Inflammatory macrophage (primary cell): ENCODE measurements at places on chromosomes 7 and 10.

DNA sequence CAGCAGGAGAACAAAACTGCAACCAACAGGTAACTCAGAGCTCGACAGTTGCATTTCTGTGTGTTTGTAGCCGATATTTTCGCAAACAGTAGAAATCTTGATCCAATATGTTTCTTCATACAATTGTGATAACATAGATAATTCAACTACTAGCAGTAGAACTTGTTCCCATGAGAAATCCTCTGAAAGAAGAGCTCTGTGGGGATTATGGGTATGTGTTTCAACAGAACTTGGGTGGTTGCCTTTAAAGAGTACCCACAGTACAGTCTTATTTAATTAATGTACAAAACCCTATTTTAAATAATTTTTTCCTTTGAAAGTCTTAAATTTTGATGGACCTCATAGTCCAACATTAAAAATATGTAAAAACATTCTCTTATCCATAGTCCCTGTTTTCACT is 266.1 kb downstream of the PARD3 start:
- DNase-seq, result no peak

DNA sequence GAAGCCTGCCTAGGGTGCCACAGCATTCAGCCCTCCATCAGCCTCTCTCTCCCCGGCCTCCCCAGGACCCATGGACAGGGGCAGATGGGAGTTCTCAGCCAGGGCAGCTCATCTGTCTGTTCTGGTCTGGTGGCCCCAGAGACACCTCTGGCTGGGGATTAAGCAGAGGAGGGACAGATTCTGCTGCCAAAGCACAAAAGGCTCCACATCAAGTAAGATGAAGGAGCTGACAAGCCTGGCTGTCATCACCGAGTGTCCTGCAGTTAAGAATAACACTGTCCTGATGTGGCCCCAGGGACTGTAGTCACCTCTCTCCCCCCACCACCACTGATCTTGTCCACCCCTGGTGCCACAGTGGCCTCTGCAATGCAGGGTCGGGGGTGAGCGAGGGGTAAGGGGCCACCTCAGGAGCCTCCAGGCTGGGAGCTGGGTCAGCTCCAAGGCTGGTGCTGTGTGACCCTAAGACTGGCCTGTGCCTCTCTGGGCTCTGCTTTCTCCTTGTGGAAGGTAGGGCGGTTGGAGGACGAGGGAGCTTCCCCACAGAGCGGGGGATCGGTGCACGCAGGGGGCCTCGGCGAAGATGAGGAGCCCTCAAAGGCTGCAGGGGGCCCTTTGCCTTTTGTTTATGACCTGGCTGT is 18.7 kb downstream of the C10orf105 start:
- DNase-seq, result no peak

DNA sequence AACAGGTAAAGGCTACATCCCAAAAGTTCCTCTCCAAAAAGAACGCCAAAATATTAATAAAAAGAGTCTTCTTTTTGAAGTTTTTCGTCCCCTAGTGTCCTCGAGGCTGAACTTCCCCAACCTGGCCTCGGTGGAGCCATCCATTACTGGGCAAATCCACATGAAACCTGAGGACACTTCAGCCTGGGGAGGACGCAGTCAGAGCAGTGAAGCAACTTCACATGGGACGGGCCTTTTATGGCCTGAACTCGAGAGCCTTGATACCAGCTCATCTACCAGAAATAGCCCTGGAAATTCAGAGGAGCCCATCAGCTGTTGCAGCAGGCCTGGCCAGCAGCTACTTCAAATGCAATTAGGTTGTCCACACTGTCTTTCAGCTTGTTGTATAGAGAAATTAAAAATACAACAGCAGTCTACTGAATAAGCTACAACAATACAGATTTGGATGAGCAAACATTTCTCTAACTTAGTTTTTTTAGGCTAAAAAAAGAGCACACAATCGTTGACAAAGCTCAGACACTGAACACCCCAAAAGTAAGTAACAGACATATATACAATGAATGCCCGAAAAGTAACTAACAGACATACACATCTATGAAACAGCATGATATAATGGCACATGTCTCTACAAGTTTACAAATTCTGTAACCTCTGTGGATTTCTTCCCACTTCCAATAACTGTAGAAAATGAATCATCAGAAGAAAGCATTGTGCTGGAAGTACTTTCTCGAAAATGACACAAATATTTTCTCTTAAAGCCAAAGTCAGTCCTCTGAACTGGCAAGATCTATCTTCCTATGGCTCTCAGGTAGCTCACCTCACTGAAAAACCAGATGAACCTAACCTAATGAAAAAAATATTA is at the start of gene SVIL:
Gene SVIL (minus strand): TSS at position 208 of the 862 bp plus-strand sequence. CDS start 79,913 bp downstream, outside the sequence.
- peak; percentile 84 for DNase-seq

DNA sequence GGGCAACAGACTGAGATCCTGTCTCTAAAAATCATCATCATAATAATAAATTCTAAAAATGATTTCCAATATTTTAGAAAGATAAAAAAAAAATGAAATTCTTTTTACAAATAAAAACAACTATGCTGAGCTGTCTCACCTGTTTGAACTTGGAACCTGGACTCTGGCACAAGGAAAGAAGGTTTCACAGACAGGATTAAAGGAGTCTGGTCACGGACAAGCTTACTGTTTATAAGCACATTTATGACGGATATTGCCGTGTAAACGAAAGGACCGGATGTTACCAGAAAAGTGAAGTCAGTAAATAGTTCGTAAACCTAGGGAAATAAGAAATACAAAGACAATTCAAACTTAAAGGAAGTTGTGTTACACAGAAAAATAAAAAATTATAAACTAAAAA is 70.2 kb downstream of the KIAA1549 start:
- no peak for DNase-seq

DNA sequence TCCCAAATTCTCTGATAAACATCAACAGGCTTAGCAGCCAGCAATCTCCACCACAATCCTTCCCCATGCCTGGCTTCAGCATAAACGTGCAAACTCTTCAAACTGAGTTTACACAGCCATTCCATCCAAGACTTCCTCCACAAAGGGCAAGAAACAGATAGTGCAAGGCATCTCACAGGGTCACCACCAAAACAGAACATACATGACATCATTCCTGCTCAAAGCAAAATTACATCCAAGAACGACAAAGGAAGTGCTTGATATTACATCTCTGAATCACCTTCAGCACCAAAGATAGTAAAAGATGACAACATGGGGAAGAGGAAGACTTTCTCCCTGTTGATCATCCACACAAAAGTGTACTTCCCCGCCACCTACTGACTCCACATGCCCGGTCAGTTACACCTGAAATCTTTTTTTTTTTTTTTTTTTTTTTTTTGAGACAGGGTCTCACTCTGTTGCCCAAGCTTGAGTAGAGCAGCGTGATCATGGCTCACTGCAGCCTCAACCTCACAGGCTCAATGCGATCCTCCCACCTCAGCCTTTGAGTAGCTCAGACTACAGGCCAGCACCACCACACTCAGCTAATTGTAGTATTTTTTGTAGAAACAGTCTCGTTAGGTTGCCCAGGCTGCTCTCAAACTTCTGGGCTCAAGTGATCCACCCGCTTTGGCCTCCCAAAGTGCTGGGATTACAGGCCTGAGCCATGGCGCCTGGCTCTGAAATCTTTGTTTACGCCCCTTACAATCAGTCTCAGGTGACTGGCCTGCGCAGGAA is 127.5 kb downstream of the PARD3 start:
- DNase-seq, result no peak

DNA sequence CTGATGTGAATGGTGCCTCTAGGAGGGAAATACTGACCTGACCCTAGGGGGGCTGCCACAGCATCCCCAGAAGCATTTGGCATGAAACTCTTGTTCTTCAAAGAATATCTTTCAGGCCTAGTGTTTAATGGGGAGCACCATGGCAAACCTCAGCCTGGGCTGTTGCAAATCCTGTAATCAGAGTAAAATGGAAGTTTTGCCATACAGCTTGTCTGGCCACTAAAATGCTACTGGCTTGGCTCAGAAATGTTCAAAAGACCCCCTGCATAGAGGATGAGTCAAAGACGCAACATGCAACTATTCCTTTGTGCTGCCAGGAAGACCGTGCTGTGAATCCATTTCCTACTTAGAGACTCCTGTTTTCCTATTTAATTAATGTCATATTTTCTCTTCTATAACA is 26.7 kb downstream of the HECW1 start:
- DNase-seq, result no peak

DNA sequence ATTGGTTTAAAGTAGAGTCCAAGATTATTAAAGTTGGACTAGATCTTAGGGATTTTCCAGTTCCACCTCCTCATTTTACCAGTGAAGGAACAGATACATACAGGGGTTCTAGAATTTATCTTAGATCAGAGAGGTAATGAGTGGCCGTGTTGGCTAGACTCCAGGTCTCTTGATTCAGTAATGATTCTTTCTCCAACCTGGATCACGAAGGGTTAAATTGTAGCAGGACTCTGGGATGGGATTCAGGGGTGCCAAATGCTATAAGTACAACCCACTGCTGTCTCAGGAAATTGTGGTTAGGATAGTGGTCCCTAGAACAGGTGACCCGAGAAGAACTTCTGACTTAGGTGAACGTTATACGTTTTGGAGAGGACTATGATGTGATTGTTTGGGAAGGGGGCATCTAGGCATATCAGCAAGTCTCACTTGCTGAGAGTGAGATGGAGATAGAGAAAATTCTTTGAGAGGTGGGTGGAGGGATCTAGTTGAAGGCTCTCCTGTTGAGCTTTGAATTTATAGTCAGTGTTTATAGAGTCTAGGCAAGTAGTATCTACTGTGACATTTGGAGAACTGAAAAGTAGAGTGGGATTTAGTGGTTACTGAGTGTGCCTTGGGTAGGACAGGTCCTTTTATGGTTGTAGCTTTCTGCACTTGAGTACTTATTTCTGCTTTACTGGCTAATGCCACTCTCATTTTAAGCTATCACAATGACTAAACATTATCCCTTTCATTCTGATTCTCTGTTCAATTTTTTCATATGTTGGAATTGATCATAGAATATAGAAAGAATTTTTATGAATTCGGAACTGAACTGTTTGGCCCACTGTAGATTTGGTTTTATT is 58.3 kb downstream of the ST7 start:
- peak; percentile 71 for DNase-seq

GRCh38 chr10:22016046-22016705 is 12.6 kb upstream of the DNAJC1 start:
- DNase-seq, result no peak

- no peak for DNase-seq
Observed at GRCh38 chr10:22698941-22699440, 15.4 kb downstream of the PIP4K2A start.

DNA sequence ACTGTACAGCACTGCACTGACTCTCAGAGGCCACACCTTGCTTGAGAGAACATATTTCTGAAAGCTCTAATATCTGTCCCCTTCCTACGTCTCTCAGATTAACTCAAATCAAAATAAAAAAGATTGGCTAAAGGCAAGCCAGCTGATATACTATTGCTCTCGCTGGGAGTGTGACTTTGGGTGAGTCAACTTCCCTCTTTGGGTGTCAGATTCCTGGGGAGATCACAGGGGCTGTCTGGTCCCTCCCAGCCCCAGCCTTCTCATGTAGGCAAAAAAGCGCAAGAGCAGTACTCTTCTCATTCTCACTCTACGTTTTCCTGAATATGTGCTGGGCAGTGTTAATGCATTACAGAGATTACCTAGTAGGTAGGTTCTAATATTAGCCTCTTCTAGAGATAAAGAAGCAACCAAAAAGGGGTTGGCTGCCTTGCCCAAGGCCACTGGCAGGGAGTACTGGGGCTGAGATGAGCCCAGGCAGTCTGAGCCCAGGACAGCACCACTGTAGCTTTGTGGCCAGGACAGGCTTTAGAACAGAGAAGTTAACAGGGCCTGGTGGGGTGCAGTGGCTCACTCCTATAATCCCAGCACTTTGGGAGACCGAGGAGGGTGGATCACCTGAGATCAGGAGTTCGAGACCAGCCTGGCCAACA is 9.1 kb upstream of the DENND2A start:
- peak; percentile 64 for DNase-seq

GRCh38 chr10:95543459-95543858 is 17.7 kb downstream of the SORBS1 start:
- no peak for DNase-seq

DNA sequence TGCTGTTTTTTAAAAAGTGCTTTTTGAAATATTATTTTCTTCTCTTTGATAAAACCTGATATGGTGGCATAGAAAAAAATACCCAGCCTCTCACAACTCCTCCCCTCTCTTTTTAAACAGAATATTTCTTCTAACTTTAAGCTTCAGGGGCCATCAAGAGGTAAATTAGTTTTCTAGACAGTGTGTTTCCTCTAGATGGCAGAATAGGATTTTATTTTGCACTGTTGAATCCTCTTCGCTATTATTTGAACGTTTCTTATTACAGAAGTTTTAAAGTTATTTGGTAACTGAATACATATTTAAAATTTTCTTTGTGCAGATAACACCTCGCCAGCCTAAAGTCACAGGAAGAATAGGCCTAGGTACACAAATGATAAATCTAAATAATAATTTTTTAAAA is 30.3 kb downstream of the ARL5B start:
- DNase-seq, result no peak

DNA sequence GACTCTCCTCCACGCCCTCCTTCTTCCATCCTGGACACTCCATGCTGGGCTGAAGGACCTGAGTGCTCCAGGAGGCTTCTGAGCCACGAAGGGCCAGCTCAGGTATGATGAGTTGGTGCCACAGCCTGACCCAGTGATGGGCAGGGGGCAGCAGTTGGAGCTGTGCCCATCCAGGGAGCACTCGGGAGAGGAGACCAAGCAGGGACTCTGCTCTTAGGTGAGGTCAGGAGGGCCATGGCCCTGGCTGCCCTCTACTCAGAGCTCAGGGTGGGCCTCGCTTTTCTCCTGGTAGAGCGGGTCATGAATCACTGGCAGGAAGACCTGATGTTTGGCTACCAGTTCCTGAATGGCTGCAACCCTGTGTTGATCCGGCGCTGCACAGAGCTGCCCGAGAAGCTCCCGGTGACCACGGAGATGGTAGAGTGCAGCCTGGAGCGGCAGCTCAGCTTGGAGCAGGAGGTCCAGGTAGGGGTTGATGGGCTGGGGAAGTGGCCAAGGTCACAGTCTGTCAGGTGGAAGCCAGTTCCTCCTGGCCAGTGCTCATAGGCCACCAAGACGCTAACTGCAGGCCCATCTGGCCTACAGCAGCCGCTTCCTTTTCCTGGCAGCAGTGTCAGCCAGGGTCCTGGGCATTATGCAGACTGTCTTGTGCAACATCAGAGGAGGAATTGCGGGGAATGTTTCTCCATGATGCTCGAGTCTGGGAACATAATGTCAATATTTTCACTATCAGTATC is 50.8 kb downstream of the ALOX5 start:
- peak; percentile 41 for DNase-seq

DNA sequence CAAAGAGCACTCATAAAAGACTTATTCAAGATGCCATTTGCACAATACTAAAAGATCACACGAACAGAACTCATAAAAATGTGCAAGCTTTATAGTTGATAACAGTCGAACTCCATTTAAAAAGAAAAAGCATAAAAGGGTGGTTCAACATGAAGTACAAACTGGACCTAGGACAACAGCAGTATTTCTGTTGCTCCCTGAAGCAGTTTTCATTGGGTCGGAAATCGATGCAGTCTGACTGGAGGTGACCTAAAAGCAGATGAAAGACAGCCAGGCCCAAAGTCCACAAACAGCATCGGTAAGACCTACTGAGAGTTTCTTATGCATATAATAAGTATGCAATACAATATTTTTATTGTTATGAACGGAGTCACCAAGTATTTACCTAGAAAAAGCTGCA is 23.9 kb downstream of the FAM171A1 start:
- no peak for DNase-seq

GRCh38 chr7:25830215-25830614 is 321.8 kb upstream of the NFE2L3 start:
- no peak for DNase-seq

GRCh38 chr7:46949270-46949931 is 632.5 kb downstream of the TNS3 start:
- no peak for DNase-seq
